ENCODE measurements at places on chromosomes 4 and X.

DNA sequence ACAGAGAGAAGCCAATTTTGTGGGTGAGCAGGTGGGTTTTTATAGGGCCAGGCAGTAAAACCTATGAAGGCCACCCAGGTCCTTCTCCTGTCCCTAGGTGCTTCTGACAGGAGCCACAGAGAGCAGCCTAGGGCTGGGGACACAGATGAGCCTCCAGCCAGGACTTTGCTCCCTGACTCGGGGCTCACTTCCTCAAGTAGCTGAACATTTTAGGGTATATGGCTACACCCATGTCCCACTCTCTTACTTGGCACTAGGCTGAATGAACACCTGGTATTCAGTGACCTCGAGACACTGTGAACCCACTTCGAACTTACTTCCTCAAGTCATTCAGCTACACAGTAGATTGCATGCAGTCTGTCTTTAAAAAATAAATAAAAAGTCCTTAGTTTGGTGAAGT lies 217.3 kb downstream of the MID1IP1 start:
- no peak for DNase-seq

- DNase-seq = no peak
Observed at GRCh38 chr4:76756416-76756815, 141.5 kb downstream of the SOWAHB start.

DNA sequence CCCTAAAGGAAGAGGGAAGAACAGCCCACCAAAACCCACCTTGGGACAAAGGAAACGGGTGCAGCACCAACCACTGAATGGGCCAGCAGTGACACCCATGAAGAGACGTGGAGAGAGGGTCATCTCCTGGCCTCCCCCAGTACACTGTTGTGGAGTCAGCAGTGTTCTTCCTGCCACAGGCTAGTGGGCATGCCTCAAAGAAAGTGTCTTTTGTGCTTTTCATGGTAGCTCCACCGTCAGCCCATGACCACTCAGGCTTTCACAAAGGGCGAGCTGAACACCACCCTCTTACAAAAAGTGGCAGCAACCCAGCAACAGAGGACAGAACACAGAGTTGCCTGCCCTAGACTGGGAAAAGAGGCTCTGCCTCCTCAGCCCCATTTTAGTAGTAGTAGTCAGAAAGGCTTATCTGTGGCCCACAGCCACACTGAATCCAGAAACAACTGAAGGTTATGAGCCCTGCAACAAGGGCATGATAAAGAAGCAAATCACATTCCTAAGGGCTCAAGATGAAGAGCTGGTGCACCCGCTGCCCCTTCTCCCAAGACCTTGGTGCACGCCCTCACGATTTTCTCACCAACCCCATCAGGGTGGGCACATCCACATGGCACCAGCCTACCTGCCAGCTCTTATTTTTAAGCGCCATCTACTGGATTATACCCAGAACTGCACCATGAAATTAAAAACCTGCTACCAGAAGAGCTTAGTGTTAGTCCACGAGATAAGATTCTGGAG lies 53.1 kb downstream of the RAB28 start:
- DNase-seq = no peak

- DNase-seq = no peak
Observed at GRCh38 chr4:118417325-118417724, 64.5 kb upstream of the PRSS12 start.

GRCh38 chrX:47844117-47844516 lies 7.4 kb downstream of the ZNF81 start:
- no peak for DNase-seq

GRCh38 chr4:30912098-30912714 lies 192.0 kb downstream of the PCDH7 start:
- DNase-seq = no peak

- no peak for DNase-seq
Observed at GRCh38 chr4:89119836-89120235, 8.5 kb downstream of the TIGD2 start.

- DNase-seq = no peak
Observed at GRCh38 chr4:33737726-33738125, 2506.6 kb downstream of the ARAP2 start.

DNA sequence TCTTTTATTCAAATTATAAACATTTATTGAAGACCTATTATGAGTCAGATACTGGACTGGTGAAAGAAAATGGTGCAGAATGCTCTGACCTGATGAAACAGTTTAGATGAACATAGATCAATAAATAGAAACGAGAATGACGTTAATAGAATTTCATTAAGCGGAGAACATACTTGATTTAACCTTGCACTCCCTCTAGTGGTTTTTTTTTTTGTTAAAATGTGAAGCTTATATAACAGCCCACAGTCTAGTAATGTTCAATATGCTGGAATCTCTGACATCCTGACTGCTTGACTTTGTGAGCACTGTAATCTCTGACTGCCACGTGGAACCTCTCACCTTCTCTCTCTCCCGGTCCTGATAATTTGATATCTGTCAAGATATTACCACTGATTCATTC lies 32.3 kb downstream of the HDAC8 start:
- DNase-seq = no peak

DNA sequence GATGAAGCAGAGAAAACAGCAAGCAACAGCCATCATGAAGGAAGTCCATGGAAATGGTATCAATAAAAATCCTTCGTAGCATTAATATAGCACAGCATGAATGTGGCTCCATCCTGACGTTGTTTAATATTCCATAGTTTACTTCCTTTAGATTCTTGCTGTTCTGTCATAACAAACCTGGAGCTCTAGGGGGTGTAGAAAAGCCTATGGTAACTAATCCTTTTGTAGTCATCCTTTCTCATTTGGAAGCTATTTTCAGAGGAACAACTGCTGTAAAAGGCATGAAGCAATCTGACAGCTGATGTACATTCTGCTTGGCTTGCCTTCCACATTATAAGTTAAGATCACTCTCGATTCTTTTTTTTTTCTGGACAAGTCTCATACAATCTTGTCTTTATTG lies 914 bp downstream of the MYOZ2 start:
- DNase-seq = no peak

DNA sequence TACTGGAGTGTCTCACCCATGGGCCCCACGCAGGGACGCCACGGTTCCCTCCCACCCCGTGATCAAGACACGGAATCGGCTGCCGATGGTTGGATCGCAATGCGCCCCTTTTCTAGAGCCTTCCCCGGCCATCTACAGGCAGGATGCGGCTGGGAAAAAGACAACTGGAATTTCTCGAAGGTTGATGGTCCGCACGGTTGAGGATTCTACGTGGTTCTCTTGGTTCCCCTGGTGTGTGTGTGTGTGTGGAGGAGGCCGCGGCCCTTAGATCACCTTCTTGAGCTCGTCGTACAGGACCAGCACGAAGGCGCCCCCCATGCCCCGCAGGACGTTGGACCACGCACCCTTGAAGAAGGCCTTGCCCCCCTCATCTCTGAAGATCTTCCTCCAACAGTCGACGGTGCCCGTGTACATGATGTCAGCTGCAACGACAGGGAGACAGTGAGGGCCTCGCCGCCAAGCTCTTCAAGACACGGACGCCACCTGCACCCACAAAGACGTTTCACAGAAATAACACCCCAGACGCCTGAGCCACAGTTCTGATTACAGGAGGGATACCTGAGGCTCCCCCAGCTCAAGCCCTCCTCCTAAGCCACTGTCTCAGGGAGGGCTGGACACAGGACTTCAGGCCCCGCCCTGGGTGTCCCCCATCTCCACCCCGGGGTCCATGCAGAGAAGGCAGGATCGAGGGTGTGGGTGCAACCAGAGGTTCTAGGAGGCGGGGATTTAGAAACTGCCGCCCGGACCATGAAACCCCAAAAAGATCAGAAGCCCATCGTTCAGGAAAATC lies 5.4 kb downstream of the SLC25A6 start:
- DNase-seq = no peak

Data from osteocyte (in vitro differentiated cells).